ENCODE measurements at places on chromosomes 13 and 19.

DNA sequence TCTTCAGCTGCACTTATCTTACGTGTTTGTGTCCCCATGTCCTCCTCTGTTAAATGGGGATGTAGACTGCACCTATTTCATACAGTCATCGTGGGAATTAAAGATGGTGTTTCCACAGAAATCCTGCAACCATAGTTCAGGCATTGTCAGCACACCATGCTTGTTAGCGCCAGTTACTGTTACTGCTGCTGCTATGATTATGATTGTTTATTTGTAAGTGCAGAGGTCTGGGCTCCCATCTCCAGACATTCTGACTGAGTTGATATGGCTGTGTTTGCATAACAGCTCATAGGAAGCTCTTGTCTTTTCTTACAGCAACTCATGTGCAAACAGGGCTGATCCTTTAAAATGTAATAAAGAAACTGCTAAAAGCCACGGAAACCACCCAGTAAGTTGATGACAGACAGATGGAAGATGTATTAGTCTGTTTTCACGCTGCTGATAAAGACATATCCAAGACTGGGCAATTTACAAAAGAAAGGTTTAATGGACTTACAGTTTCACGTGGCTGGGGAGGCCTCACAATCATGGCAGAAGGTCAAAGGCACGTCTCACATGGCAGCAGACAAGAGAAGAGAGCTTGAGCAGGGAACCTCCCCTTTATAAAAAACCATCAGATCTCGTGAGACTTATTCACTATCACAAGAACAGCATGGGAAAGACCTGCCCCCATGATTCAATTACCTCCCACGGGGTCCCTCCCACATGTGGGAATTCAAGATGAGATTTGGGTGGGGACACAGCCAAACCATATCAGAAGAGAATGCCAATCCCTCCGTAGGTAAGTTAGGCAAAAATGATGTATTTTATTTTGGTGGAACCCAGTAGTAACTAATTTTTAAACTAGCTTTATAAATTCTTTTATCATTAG, 1.6 kb downstream of the ZSCAN5A start:
- DNase-seq = no peak

DNA sequence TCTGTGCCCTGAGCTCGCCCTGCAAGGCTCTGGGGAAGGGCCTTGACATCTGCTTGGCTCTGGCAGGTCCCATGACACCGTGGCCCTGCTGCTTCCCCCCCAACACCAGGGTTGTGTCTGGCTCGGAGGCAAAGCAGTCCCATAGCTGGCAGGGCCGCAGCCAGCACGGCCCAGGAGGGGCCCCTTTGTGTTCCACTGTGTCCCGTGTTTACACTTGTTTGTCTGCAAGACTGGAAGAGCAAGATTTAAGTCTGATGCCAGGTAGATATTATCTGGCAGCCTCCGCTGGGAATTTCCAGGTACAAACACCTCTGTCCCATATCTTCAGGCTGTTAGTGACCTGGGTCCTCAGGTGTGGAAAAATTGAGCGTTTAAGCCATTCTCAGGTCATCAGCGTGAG, 44.3 kb downstream of the MCF2L start:
- no peak for DNase-seq

- DNase-seq = no peak
These were observed 189.5 kb upstream of the MIR17HG start for GRCh38 chr13:91158017-91158395.

DNA sequence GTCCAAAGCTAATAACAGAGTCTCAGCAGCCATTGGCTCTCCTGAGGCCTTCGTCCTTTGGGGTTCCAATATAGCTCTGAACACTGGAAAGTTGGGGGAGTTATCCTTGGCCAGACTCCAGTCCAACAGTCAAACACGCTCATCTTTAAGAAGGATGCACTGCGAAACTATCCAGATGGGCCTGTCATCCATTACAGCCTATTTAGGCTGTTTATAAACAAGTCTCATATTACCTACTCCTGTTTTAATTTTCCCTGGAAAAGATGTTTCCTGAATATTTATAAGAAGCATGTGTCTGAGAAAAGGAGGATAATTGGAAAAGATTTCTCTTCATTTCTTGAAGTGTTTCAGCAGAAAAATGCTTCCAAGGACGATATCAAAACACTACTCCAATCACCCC, 170.7 kb downstream of the DCT start:
- no peak for DNase-seq

DNA sequence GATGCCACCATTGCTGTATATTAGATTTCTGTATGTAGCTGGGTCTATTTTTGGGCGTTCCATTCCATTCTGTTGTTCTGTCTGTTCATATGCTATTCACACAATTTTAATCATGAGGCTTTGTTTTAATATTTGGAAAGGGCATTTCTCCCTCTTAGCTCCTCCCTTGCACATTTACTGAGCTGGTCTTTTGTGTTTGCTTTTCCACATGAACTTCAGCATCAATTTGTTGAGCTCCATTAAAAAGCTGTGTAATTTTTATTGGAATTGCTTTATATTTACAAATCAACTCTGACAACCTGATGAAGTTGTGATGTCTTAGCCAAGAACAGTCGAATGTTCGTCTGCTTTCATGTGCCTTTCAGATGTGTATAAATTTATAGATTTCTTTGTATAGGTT, 14.0 kb downstream of the WASF3 start:
- no peak for DNase-seq

DNA sequence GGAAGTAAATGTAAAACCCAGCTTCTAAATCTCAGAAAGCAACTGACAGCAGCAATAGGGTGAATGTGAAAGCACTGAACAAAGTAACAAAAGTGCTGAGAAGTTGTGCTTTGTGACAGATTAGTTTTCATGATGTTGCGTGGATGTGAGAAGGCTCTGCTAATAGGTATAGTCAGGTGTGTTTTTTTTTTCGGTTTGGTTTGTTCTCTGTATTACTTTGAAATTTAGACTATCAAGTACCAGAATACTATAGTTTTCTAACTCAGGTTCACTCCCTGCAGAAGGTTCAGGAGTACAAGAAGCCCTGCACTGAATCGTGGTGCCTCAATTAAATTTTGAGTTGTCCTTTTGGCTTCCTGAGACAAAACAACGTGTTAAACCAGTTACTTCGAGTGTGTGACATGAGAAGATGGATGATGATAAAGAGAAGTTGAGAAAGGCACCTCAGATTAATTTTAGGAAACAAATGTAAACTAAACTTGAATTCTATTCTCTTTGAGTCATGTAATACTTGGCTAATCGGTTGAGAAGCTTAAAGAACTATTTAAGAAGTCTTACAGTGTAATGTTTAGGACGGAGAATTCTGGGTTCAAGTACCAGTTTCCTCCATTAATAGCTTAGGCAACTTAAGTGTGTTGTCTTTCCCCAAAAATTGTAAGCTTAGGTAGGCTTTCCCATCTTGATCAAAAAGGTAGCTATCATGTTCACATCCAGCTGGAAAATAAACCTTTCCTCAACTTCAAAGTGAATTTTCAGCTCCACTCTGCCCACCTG, 10.3 kb downstream of the MIR17HG start:
- no peak for DNase-seq

- DNase-seq = no peak
These were observed 5.7 kb upstream of the RXFP2 start for GRCh38 chr13:31733647-31734046.

GRCh38 chr19:14943601-14944000, 2.3 kb downstream of the OR7C2 start:
- no peak for DNase-seq

DNA sequence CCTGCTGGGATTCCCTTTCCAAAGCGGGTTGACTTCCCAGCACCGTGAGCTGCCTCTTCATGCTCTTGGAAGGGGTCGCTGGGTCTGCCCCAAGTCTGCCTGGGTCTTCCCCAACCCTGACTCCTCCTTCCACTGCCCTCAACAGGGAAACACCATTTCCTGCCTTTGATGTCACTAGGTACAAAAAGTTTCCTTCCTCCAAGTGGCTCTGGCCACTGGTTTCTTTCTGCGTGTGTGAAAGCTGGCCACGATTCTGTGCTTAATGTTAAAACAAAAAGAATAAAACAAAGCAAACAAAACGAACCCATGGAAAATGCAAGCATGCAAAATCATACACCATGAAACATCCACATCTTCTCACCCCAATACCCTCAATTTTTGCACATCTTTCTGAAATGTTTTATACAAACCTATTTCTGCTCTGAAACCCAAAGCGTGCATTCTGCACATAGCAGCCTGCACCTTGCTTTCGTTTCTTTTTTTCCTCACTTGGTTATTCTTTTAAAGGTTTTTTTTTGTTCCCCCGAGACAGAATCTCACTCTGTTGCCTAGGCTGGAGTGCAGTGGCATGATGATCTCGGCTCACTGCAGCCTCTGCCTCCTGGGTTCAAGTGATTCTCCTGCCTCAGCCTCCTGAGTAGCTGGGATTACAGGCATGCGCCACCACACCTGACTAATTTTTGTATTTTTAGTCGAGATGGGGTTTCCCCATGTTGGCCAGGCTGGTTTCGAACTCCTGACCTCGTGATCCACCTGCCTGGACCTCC, 12.5 kb upstream of the TNFSF9 start:
- peak; percentile 42 for DNase-seq

- no peak for DNase-seq
These were observed 37.9 kb downstream of the ZFR2 start for GRCh38 chr19:3830621-3831589.

DNA sequence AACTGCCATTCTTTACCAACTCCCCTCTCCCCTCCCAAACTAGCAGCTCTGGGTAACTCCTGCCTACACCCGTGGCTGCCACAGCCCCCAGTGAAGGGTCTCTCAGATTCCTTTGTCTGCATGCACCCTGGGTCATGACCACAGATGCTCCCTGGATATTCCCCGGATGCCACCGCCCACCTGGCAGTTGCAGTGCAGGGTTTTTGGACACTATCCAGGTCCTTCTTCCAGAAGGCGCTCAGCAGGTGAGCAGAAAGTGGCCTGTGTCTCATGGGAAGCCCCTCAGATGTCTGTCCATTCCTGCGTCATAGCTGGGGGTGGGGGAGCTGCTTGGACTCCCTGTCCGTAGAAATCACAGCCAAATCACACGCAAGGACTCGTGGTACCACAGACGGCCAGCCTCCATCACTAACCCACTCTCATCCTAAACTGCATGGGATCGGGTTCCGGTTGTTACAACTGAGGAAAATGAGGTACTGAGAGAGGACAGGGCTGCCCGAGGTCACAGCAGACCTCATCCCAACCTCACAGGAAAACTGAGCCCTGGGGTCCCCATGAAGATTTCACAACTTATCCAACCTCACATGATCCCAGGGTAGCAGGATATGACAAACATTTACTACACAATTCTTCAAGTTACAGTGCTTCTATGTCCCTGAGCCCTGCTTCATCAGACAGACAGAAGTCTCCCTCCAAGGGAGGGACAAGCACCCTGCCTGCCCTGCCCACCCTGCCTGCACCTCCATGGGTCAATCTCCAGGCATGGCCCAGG, 38.6 kb downstream of the ELL start:
- no peak for DNase-seq

GRCh38 chr13:30027569-30028455, 177.4 kb upstream of the UBL3 start:
- no peak for DNase-seq

DNA sequence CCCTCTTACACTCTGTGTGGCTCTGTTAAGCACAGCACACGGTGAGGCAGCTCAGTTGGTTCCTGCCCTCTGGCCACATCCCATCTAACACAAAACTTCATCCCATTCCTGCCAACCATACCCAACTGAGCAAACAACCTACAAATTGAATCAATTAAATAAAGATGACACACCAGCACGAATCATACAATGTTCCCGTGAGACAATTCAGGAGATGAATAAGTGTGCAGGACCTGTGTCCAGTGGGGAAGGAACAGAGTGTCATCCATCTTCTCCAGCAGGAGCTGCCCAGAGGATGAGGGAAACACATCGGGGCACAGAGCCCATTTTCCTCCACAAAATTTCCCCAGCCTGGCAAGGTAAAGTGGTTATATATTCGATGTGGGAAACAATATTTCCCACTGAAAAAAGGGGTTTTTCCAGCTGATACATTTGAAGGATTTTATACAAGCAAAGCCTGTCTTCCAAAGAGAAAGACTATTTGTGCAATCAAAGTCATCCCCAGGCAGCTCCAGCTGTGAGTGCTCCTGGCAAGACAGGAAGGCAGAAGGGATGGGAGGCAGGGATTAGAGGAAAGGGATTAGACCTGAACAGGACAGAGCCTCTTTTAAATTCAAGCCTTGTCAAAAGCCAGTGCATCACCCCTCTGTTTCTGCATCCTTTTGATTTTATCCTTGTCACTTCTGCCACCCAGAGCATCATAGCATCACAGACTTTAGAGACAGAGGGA, 240.2 kb downstream of the LHFPL6 start:
- DNase-seq = no peak

- no peak for DNase-seq
These were observed 117.1 kb downstream of the TSHZ3 start for GRCh38 chr19:31232180-31232579.

- no peak for DNase-seq
These were observed 96.1 kb downstream of the OXGR1 start for GRCh38 chr13:96898212-96898611.

DNA sequence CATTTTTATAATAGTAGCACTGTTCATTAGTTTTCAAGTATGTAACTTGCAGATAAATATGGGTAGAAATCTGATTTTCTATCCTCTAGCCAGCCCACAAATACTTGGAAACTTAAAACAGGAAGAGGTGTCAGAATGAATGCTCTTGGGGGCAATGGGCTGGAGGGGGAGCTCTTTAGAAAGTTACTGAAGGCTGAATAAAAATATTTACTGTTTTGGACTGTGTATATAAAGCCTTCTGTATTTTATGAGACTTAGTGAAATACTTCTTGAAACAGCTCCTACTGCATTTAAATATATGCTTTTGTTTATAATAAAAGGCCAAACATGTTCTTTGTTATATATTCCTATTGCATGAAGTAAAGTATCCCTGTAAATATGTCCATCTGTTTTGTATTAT, 138.8 kb downstream of the RGCC start:
- DNase-seq = no peak

DNA sequence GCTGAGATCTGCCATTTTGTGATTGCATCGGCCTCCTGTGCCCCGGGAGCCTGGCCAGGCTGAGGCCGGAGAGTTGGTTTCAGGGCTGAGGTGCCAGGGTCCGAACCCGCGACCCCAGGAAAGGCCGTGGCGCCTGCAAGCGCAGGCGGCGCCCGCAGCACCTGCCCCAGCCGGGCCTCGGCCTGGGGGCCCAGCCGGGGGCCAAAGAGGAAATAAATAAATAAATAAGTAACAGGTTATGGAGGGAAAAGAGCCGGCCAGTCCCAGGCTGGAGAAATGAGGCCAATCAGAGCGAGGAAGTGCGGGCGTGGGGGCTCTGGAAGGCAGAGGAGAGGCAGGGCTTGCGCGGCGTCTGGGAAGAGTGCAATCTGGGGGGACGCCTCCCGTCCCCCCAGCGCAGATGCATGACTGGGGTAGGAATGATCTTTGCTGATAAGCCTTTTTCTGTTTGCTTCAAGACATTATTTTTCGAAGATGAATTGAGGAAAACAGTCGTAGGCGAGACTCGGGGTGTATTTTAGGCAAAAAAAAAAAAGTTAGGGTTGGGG, 145.6 kb upstream of the ZNF536 start:
- DNase-seq = no peak

GRCh38 chr13:41859565-41859964, 101.3 kb downstream of the VWA8 start:
- DNase-seq = no peak
